ENCODE measurements at places on chromosomes 2 and 18.

DNA sequence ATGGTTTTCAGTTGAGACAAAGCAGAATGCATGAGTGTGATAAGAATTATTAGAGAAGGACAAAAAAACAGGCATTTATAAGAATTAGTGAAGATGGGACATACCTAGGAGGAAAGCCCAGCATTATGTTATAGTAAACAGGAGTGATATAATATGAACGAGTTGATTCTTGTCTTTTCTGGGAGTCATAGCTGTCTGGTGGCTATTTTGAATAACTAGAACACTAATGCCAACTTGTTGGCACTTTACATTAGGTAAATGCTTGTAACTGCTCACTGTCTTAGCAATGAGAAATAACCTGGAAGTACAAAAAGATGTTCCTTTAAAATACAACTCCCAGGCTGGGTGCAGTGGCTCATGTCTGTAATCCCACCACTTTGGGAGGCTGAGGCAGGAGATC, 540.8 kb upstream of the SPHKAP start:
- DNase-seq = no peak

DNA sequence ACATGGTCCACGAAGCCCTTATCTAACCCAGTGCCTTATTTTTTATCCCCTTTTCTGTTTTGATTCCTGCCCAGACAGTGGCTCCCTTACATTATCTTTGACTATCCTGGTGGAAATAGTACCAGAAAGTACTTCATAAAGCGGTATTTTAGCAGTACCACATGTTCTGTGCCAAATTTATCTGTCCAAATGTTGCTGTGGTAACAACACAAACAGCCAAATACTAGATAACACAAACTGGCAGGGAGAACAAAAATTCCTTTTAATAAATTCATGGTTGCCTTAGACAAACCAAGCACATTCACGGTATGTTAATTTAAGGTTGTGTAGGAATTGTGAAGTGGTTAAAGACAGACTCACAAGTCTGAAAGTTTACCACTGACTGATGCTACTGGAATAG, 187.9 kb upstream of the LHCGR start:
- no peak for DNase-seq

DNA sequence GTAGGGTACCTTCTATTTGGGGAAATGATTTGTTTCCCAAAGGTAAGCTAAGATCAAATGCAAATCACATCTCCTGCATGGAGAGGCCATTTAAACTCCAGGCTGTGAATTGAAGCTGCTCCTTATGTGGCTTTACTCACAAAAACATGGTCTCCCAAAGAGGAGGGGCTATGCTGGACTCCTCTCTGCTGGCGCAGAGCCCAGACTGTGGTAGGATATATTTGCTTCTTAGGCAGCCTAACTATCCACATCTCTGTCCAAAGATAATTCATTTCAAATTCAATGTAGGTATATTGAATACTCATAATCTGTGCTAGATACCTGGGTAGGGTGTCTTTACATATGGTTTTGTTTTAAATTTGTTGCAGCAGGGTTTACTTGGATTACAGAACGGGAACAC, 358.5 kb downstream of the ALK start:
- DNase-seq = no peak

- no peak for DNase-seq
Measured at GRCh38 chr2:3462493-3463104, 56.7 kb downstream of the ADI1 start.

GRCh38 chr2:152067823-152068222, 31.0 kb downstream of the CACNB4 start:
- no peak for DNase-seq

DNA sequence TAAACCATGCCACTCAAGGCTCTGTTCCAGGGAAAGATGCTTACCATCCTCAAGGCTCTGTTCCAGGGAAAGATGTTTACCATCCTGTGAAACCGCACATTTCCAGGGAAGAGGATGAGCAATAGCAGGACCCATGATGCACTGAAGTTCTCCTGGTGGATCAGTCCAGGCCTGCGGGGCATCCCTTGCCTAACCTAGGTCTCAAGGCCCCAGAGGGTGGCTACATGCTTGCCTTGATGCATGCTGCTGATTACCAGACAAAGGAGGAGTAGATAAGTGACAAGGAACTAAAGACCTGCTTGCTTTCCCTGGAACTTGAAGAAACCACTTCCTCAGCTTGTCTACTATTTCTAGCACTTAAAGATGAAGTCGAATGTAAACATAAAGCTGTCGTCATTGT, 111.0 kb upstream of the LINC00305 start:
- DNase-seq = no peak

- peak; percentile 14 for DNase-seq
Measured at GRCh38 chr2:178194600-178195389, 483 bp downstream of the OSBPL6 start.

- no peak for DNase-seq
Measured at GRCh38 chr2:18797133-18797845, 207.9 kb upstream of the NT5C1B start.

DNA sequence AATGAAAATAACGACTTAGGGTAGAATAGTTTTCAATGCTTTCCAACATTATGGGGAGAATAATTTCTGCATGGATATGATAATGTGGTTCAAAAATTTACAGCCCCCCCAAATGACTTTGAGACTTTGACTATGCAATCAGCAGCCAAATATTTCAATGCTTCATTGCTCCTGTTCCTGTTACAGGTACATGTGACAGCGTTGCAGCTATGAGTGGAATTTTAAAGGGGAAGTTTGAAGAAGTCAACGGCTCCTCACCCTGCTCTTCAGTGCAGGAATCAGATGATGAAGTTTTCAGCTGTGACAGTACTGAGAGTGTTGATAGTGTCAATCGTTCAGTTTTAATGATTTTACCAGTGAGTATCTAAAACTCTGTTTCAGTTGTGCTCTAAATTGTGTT, 25.1 kb downstream of the CSRNP3 start:
- no peak for DNase-seq

DNA sequence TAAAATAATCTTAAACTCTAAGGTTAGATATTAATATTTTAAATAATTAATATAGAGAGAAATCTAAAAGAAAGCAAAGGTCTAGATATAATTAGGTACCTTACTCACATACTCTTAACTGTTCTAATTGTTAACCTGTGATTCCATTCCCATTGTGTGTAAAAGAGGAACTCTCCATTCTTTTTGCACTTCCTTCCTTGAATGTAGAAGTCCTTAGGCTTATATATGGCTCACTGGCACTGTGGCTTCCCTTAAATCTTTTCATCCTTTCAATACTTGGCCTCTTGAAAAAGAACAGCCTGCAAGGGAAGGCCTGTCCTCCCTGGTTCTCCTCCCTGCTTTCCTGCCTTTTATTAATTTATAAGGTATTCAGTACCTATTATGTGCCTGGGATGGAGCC, 182.8 kb upstream of the FOSL2 start:
- no peak for DNase-seq

GRCh38 chr2:36462311-36462935, 106.8 kb downstream of the CRIM1 start:
- DNase-seq = no peak

GRCh38 chr2:225040856-225041206, 1.4 kb downstream of the DOCK10 start:
- DNase-seq = peak; percentile 67

DNA sequence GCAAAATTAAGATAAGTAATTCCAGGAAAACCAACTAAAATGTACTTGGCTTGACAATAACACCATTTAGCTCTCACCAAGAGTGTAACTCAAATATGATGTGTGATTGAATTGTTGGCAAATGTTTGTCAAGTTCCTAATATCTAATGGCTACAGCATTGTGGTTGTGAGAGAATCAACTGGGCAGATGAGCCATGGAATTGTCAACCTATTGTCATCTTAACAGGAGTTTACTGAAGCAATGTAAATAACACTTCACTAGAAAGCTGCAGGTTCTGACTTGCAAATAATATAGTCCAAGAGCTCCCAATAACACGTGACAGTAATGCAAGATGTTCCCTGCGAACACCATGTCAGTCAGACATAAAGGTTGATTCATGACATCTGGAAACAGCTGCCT, 495.2 kb upstream of the MEIS1 start:
- DNase-seq = no peak

- no peak for DNase-seq
Measured at GRCh38 chr2:43729491-43730174, 44.2 kb upstream of the DYNC2LI1 start.

- peak; percentile 51 for DNase-seq
Measured at GRCh38 chr2:179239195-179239594, 25.4 kb downstream of the SESTD1 start.

- DNase-seq = no peak
Measured at GRCh38 chr18:9709304-9709877, 1.3 kb downstream of the RAB31 start.

DNA sequence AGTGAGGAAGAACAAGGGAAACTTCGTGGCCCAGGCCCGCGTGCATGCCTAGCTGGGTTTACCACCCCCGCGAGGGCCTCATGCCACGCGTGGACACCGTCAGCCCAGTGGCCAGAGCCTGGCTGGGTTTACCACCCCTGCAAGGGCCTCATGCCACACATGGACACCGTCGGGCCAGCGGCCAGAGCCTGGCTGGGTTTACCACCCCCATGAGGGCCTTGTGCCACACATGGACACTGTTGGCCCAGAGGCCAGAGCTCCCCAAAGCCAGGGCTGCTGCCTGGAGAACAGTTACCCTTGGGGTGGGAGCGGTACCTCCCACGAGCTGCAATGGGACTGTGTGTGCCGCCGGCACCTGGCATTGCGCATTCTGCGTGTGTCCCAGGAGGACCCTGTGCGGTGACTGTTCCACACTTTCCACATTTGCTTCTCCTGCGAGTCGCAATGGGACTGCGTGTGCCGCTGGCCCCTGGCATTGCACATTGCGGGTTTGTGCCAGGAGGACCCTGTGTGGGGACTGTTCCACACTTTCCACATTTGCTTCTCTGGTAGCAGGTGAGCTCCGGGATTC, 105.6 kb upstream of the CTDP1 start:
- DNase-seq = no peak

DNA sequence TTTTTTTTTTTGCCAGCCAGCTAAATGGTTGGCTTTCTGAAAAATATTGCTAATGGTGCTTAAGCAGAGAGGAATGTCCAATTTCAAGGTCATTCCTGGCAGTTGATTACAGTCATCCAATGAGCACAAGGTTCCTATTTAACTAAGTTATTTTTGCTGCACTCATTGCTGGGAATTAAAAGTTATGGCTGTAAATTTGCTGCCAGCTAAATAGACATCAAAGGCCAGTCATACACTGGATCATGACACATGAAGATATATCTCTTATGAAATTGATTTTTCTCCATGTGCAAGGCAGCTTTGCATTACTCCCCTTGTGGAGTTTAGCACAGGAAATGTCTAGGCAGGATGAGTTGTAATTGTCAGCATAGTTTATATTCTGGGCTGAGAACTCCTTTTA, 1898.4 kb upstream of the CELF4 start:
- DNase-seq = no peak

DNA sequence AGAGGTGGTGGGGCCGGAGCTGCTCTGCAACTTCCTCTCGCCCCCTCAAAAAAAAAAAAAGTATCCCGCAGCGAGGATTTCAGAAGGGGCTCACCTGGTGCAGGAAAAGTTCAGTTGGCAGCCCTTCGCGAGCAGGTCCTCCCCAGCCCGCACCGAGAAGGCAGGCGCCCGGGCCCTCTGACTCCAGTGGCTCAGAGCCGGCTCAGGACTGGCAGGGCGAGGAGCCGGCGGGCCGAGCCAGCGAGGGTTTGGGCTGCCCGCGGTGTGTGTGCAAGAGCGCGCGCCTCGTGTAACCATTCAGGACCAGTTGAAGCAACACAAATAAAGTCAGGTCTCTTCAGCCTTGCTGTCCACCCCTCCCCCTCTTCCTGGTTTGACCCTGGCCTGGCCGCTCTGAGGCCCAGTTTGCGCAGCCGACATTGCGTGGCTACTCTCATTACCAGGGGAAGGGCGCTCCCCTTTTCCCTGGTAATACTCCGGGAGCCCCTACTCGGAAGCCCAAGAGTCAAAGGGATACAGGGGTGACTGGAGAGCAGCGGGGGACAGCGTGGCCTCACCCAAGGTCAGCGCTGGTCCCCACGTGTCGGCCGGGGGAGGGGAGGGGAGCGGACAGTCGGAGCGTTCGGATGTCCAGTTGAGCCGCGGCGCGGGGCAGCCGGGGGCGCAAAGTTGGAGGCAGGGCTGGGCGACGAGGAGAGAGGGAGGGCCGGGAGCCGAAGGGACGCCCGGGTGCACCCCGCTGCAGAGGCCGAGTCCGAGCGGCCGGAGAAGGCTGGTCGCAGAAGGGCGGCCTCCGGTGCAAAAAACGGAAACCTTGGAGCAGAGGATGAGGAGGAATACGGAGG, 12.3 kb downstream of the EN1 start:
- no peak for DNase-seq

- DNase-seq = no peak
Measured at GRCh38 chr2:238585836-238586821, 159.4 kb downstream of the ASB1 start.

DNA sequence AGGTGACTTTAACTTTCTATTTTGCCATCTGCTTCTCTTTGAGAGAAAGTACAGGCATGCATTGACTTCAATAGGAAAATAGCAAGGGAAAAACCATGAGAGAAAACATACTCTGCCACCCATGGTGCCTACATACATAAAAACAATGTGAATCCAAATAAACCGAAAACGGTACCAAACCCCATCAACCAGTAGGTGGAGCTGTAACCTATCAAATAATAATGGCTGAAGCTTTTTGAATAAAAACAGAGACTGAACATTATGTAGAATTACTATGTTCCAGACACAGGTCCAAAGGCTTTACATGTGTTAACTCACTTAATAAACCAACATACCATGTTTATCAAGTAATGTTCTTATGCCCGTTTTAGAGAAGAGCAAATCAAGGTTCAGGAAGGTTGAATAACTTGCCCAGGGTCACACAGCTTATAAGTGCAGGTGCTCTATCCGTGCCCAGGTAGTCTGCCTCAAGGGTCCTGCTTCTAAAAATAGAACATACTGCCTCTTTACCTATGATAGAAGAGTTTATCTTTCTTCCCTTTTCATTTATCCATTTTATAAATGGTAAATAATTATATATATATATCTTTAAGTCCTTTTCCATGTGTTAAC, 293.9 kb upstream of the SYT4 start:
- DNase-seq = peak; percentile 53

DNA sequence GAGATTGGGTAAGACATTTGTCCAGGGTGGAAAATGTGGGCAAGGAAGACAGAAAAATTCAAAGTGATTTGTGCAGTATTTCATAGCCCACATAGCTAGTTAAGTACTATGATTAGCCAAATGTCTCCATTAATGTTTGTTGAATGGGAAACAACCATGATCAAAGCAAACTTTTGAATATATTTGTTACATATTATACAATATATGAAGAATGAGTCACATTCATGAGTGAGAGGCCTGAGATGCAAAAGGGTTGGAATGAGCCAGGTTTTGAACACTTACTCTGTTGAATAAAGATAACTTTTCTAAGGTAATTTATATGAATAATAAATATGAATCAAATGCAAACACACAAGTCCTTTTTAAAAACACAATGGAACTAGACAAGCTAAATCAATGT, 984.5 kb upstream of the CDH2 start:
- DNase-seq = no peak

DNA sequence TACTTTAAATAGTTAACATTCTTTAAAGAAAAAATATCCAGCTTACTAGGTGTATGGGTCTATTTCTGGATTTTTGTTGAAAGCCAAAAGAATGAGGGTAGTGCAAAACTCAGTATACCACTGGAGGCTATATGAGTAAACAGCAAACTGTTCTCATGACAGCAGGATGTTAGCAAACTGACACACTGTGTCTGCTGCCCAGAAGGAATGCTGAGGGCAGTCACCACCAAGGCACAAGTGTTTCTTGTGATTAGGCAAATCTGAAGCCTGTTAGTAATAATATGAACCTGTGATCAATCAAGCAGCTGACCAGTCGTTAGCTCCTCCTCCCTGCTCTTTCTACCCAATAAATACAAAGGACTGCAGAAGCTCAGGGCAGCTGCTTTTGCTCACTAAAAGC, 50.5 kb upstream of the SULT1C3 start:
- DNase-seq = peak; percentile 1

- no peak for DNase-seq
Measured at GRCh38 chr18:7728297-7728696, 161.2 kb downstream of the PTPRM start.
